NCI-H1436 (cell line): ENCODE measurements at places on chromosomes 5 and 9.
A peak's percentile ranks its signal among the peaks of the same experiment; 100 is the strongest.

GRCh38 chr9:126606483-126606870 lies 7.3 kb upstream of the LMX1B start:
- no peak for DNase-seq

DNA sequence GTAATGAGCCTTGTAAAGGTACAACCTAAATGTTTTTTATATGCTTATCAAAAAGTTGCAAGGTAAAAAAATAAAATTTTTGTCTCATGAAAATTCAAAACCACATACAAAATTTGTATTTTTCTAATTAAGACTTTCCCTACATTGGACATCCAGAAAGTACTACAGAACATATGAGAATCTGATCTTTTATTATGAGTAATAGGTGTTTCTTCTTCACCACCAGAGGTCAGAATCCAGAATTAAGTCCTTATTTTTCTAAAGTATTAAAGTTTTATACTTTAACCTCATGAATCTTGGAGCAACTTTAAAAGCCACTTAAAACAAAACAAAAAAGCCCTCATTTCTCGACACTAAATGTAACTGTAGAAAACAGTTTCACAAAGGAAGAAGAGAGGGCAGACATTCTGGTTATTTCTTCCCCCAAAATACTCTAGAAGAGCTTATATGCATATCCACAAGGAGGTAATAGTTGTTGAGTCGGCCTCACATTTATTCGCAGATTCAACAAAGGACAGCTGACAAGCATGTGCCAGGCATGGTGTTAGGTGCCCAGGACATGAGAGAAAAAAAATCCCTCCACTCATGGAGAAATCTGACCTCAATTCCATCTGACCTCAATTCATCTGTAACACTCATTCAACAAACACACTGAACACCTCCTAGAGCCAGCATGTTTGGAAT lies 69.3 kb downstream of the MLLT3 start:
- no peak for DNase-seq

- DNase-seq, result no peak
Measured at GRCh38 chr5:35266276-35266675, 36.0 kb upstream of the PRLR start.

- DNase-seq, result no peak
Measured at GRCh38 chr5:82164176-82164976, 113.8 kb downstream of the RPS23 start.

DNA sequence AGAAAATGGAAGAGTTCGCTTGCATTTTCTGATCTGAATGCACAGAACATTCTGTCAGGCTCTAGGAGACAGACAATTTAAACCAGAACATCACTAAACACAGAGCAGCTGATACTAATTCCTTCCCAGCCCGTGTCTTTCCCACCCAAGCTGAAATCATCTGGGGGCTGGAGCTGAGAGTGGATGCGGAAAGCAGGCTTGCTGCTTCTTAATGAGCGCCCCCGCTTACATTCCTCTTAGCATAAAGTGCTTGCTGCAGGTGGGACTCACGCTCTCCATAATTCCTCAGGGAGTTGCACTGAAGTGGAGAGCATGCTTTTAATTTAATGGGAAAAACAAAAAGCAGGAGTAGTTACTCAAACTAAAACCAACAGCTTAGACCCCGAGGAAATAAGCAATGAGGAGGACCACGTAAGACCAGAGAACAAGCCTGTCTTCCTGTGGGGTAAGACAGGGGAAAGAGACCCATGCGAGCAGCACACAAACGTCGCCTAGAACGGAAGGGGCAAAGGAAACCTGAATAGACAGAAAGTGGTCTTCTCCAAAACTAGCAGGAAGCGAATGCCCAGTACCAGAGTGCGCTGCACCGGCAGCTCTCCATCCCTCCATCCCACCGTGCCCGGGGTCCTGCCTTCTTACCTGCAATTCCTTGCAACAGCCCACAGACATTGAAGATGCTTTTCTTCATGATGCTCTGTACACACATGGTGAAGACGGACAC lies 139.3 kb downstream of the LHFPL2 start:
- DNase-seq, result peak; percentile 63

DNA sequence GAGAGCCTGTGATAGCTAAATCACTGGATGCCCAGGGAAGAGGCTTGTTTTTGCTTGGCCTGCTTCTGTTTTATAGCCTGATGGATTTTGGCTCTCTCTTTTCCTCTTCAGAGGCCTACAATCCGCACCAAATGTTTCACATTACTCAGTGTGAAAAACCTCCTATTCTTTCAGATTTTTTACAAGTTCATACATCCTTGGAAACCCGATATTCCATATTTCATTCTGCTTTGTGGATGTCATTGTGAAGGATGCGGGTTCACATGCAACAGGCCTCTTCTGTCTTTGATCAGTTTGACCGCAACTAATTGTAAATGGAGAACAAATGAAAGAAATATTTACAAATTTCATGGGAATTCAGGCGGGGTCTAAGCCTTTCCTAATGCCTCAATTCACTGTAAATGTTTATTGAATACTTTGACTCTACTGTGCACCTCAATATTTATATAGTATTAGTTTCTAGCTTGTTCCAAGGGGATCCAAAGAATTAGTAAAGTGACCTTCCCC lies 269.9 kb downstream of the DMRT2 start:
- DNase-seq, result no peak

DNA sequence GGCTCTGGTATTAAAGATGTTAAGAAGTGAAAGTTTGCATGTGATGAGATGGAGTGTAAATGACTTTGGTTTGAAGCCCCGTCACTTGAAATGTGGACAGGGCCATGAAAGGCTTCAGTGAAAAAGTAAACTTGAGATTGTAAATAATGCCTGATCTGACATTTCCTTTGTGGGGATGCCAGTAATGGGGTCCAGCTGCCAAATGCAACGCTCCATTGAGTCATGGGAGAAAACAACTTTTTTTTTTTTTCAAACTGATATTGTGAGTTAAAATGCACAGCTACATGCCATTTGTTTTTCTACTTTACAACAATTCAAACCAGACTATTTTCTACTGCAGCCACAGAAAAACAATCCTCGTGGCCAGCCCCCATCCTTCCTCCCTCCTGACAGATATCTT lies 327.0 kb upstream of the TNC start:
- no peak for DNase-seq

GRCh38 chr5:95398989-95399388 lies 7.8 kb downstream of the FAM81B start:
- DNase-seq, result no peak

DNA sequence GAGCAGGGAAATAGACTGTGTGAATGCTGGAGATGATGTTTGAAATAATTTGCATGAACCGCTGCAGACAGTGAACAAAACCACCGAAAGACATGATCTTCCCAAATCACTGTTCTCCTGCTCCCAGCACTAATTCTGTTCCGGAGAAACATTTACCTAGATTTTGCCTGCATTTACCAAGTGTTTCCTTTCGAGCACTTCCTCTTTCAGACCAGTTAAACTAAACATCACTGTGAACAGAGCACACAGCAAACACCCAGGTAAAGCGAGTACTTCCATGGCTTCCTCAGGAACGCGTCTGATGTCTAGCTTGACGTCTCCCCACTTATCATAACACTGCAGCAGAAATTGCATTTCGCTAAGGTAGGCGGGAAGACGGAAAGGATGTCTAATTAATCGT lies 45.1 kb upstream of the PTCH1 start:
- no peak for DNase-seq

- DNase-seq, result no peak
Measured at GRCh38 chr5:178624631-178625546, 2.0 kb downstream of the CLK4 start.

- no peak for DNase-seq
Measured at GRCh38 chr5:172412724-172413286, 41.5 kb downstream of the SH3PXD2B start.

- DNase-seq, result no peak
Measured at GRCh38 chr9:128375865-128376264, 4.7 kb downstream of the URM1 start.

DNA sequence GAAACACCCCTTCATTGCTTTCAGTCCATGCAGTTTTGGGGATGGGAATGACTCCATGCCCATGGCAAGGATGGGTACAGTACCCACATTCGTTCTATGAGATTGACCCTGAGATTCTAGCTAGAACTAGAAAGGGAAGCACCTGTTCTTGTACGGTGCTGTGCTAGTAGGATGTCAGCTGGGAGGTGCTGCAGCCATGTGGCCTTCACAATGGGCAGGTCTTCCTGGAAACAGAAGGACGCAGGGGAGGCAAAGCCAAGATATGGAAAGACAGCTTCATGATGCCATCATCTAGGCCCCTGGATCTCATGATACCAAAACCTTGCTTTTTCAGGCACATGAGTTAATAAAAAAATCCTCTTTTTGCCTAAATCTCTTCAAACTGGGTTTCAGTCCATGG lies 10.5 kb upstream of the FGF1 start:
- DNase-seq, result no peak

DNA sequence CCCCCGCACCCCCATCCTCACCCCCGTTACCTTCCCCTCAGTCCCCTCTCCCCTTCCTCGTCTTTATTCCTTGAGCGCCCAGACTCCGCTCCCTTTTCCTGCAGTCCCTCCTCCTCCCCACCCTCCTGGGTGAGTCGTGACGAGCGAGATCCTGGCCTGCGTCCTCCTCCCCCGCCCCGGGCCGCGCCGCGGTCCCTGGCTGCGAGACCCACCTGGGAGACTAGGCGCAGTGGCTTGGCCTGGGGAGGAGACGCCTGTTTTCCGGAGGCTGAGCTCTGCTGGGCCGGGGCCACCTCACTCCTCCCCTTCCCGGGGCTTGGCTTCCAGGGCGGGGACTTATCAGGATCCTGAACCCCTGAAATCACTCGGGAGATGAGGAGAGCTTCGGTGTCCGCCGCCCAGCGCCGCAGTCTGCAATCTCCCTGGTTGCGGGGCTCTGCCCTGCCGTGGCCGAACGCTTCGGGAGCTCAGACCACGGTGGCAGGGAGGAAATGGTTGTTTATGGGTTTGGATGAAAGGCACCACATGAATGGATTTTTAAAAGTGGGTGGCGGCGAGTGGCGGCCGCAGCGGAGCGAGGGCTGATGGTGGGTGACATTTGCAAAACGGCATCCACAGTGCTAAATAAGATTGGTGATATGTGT lies 984 bp downstream of the STXBP1 start:
- peak; percentile 37 for DNase-seq

- DNase-seq, result no peak
Measured at GRCh38 chr5:140040358-140040757, 2.7 kb downstream of the NRG2 start.

- DNase-seq, result no peak
Measured at GRCh38 chr9:93258818-93259489, 75.0 kb downstream of the WNK2 start.

GRCh38 chr9:15240927-15241326 lies 66.1 kb downstream of the TTC39B start:
- DNase-seq, result no peak

DNA sequence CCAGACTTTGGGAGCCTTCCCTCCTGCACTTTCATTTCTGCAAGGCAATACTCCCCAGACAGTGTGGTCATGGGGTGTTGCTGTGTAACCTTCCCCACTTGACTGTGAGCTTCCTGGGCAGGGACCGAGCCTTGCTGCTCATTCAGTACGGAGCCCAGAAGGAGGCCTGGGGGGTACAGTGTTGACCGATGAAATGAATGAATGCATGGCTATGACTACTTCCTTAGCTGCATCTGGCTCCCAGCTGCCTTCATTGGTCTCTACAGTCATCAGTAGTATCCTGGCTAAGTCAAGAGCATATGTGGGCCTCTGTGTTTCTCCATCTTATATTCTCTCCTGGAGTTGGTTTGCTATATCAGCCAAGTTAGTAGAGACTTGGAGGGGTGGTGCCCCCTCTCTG lies 9.9 kb downstream of the FRMPD1 start:
- no peak for DNase-seq

GRCh38 chr9:134066913-134067851 lies 644 bp downstream of the BRD3 start:
- peak; percentile 32 for DNase-seq

GRCh38 chr5:133079048-133079447 lies 27.2 kb downstream of the HSPA4 start:
- DNase-seq, result no peak

DNA sequence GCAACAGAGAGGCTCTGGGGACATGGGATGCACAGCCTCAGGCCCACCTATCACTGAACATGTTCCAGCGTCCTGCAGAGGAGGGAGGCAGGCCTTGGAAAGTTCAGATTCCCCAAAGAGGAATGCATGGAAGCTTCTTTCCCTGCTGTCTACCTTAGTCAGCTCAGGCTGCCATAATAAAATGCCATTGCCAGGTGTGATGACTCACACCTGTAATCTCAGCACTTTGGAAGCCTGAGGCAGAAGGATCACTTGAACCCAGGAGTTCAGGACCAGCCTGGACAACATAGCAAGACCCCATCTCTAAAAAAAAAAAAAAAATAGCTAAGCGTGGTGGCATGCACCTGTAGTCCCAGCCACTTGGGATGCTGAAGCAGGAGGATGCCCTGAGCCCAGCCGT lies 24.5 kb upstream of the TOR1B start:
- DNase-seq, result no peak

- no peak for DNase-seq
Measured at GRCh38 chr5:41840251-41840650, 30.0 kb downstream of the OXCT1 start.

DNA sequence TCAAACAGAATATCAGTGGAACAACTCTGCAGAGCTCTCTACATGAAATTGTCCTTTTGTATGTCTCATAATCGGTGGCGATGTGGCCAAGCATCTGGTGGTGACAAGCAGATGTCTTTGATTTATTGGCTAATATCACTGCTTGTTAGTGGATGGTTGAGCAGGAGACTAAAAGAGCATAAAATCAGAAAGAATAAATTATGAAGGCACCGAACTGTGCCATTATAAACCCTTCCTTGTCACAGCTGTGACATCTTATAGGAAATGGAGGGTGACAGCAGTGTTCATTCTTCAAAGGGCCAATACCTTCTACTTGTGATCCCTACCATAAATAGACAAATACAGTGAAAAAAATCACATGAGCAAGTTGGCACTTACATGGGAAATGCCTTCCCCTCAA lies 1404.3 kb downstream of the MAT2B start:
- DNase-seq, result no peak

GRCh38 chr5:175864296-175864695 lies 7.1 kb upstream of the CPLX2 start:
- DNase-seq, result no peak

DNA sequence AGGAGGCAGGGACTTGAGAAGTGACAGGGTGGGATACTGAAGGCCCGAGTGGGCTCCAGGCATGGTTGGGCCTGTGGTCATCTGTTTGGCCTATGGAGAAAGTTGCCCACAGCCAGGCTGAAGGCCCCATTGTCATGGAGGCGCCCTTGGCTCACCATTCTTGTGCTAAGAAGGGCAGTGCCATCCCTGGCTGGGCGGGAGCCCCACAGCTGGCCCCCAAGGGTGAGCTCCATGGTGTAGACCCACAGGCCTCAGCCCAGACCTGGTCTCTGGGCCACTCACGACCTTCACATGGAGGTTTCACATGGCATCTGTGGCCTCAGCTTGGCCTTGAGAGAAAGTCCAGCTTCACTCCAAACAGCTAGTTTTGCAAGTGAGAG lies 34.3 kb upstream of the PRDM12 start:
- DNase-seq, result no peak

GRCh38 chr9:8362250-8362649 lies 562.7 kb upstream of the DMAC1 start:
- DNase-seq, result no peak

DNA sequence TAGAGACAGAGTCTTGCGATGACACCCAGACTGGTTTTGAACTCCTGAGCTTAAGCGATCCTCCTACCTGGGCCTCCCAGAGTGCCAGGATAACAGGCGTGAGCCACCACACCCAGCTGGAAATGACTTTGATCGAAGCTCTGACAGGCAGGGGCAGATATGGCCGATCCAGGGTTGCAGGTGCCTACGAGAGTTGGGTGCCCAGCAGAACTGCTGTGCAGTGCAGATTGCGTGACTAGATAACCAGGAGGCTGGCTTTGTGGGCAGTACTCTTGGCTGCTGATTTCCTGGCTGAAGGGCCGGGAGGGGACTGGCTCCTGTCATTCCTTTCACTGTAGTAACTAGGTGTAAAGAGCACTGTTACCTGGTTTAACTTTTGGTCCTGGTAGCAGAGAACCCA lies 11.8 kb downstream of the TBC1D13 start:
- no peak for DNase-seq
